NCI-H748 treated with DMSO at 0.1 percent for 48 hours (cell line): ENCODE measurements at places on chromosomes 12 and 14.
A peak's percentile ranks its signal among the peaks of the same experiment; 100 is the strongest.

GRCh38 chr14:63938198-63939005 is 85.6 kb downstream of the SYNE2 start:
- no peak for DNase-seq

DNA sequence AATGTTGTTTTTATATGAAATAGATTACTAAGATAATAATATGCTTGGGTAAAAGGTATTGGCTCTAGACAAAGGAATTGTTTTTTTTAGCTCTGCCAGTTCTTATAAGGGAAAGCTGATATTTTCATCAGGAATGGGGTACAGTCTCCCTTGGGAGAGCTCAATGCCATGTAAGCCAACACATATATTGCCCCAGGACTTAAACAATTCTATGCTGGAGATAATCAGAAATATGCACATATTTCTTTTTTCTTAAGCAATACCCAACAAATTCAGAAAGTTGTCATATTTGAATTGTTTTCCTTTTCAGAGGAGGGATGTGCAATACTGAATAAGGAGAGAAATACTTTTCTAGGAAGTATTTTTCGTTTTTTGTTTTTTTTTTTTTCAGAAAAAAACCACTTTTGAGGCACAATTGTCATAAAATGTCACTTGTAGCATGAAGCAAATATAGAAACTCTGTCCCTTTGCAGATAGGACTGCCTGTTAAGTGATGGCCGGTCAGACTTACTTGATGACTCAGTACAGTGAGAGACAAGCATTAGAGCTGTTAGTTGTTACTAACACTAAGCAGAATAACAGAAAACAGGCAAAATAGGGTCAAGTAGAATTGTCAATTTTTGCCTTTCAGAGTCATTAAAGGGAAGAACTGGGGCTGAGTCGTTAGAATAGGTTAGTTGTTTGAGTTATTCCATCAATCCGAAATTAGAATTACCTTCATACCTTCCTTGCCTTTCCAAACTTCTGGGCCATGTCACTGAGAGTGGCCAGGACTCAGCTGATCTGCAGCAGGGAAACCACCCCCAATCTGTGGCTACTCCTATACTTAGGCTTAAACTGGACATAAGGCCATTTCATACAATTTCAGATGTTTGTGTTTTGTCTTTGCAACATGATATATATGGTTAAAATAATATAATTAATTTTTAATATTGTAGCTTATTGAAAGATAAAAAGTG is 168.1 kb downstream of the SLC38A4 start:
- DNase-seq: no peak

DNA sequence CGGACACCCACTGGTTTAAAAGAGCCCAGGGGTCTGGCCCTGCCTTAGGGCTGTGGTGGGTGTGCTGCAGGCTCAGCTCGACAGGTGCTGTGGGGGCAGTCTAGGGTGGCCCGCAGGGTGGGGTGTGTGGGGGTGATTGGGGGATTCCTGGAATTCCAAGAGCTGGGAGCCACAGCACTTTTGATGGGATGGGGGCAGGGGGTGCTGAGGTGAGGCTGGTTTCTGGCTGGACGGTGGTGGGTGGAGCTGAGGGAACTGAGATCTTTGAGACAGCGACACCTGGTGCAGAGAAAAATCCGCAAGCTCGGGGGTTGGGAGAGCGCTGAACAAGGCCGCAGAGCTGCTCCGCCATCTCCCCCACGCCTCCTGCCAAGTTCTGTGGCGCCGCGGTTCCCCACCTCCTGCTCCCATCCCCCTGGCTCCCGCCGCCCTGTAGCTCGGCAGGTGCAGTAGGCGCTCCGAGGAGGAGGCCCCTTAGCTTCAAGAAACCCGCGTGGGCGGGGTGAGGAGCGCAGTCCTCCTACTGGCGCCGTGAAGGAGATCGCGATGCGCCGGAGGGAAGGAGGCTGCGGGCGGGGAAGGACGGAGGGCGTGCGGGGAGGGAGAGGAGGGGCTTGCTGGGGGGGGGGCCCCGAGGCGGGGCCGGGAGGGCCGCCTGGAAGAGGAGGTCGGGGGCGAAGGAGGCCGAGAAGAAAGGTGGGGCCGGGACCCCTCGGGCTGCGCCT is 1.3 kb upstream of the TEDC1 start:
- DNase-seq: peak; percentile 92

DNA sequence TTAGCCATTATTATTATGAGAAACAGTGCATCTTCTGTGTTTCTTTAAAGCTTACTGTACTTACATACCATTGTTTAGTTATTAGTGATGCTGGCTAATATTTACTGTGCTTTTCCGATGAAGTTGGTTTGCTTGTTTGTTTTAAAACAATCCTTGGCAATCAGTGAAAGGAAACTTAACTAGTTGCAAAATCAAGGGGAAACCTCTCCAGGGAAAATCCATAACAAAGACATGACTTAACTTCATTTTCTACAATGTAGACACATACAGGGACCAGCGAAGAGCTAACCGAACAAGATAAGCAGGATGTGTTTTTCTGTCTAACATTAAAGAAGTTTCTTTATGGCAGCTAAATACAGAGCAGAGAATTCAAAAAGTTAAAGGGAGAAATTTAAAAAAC is 102.5 kb upstream of the PARP11 start:
- no peak for DNase-seq

GRCh38 chr12:44307506-44308168 is 471.8 kb downstream of the TMEM117 start:
- no peak for DNase-seq

DNA sequence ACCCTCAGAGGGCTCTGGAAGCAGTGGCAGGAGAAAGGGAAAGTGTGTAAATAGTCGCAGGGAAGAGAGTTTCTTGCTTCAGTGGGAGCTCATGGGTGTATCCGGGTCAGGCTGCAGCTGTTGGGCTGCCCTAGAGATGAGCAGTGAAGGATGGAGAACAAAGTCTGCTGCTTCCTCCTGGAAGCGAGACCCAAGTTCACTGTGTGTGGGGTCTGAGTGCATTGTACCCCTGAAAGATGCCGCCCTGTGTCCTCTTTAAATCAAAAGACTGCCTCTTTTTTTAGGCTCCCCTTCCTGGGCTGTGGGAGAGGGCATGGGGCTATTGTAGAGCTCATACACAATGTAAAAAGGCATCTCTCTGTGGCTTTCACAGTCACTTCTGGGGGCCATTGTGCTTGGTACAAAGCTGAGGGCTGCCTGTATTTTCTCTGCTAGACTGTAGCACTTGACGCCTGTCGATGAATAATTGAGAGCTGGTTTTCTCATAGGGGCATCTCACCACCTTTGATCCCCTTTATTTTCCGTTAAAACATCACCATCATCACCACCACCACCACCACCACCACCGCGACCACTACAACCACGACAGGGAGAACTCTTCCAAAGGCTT is 16.7 kb downstream of the CHST11 start:
- DNase-seq: no peak
